ENCODE measurements at places on chromosomes 12 and 14.

- no peak for DNase-seq
These were observed 7.8 kb downstream of the NIN start for GRCh38 chr14:50823051-50823761.

DNA sequence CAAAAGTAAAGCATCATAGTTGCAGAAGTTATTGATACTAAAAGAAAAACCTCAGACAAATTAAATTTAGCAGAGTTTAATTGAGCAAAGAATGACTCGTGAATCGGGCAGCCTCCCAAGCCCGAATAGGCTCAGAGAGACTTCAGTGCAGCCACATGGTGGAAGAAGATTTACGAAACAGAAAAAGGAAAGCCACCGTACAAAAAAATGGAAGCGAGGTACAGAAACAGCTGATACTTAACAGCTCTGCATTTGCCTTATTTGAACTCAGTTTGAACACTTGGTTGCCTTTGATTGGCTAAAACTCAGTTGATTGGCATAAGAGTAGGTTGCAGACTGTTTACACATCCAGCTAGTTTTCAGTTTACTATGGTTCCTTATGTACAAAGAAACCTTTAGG, 12.9 kb downstream of the TTC9 start:
- DNase-seq = no peak

- no peak for DNase-seq
These were observed 339.0 kb downstream of the RMST start for GRCh38 chr12:97801471-97802059.

- DNase-seq = no peak
These were observed 36.7 kb upstream of the RIMBP2 start for GRCh38 chr12:130752692-130753230.

- DNase-seq = peak; percentile 89
These were observed at the start of gene RILPL2 for GRCh38 chr12:123436017-123436964. Gene RILPL2, minus strand, starts transcription at chr12:123436684. Its CDS starts 264 bp downstream, at chr12:123436420.

GRCh38 chr12:116397148-116397547, 119.7 kb upstream of the MED13L start:
- DNase-seq = no peak

- DNase-seq = peak; percentile 59
These were observed 5.6 kb downstream of the HIP1R start for GRCh38 chr12:122840580-122841513.

GRCh38 chr14:55248411-55248810, 22.8 kb upstream of the FBXO34 start:
- DNase-seq = no peak

- DNase-seq = no peak
These were observed 27.7 kb downstream of the CCDC85C start for GRCh38 chr14:99576304-99576703.

DNA sequence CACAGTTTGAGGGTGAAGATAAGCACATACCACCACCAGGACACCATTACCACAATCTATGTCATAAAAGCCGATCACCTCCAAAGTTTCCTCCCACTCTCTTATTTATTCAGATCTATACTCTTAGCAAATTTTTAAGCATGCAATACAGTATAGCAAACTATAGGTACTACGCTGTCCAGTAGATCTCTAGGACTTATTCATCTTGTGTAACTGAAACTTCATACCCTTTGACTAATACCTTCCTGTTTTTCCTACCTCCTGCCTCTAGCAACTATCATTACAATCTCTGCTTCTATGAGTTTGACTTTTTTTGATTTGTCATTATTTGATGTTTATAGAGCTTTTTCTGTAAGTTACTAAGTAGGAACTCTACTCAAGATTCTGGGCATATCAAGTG, 84.5 kb upstream of the MANSC4 start:
- no peak for DNase-seq

GRCh38 chr14:84253326-84253725, 1276.6 kb upstream of the FLRT2 start:
- DNase-seq = no peak

DNA sequence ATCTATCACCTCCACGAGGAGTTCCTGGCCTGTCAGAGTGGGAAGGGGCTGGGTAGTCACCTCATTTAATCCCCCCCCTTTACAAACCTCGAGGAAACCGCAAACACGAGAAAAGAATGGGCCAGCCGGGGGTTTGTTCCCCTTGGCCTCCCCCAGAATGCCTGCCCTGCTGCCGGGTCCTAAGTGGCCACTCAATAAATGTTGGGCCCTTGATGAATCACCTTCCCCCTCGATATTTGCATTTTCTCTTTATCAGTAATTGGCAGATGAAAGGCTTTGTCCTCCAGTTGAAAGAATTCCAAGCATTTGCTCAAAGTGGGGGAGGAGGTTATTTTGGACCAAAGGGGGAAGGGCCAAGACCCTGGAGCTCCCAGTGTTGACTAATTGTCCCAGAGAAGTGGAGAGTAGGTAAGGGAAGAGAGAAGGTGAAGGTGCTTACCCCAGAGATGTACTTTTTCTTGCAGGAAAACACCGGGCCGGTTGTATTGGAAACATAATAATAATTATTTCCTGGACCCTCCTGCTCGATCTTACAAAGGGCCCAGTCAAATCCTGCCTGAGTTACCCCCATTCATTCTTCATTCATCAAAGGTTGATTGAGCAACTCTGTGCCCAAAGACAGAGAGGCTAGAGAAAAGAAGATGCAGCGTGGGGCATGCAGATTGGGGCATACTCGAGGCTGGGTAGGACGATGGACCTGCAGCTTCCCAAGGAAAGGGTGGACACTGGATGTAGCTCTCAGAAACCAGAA, 1.9 kb upstream of the KDM2B start:
- DNase-seq = no peak

DNA sequence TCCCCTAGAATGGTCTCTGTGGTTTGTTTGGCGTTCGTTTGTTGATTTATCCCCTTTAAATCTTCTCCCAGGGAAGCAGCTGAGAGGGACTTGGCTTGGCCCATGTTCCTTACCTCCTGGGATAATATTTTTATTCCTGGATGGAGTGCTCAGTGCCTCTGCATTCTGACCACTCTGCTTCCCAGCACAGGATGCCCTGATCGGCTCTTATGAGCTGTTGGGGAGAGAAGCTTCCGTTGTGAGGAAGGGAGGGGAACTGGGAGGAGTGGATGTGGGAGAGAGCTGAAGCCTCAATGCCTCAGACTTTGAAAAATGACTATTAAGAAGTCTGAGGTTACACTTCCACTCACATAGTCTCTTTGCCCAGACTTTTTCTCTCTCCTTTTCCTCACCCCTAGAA, 114.8 kb downstream of the SMOC1 start:
- no peak for DNase-seq

GRCh38 chr14:54374117-54374884, 22.5 kb upstream of the CDKN3 start:
- DNase-seq = no peak

DNA sequence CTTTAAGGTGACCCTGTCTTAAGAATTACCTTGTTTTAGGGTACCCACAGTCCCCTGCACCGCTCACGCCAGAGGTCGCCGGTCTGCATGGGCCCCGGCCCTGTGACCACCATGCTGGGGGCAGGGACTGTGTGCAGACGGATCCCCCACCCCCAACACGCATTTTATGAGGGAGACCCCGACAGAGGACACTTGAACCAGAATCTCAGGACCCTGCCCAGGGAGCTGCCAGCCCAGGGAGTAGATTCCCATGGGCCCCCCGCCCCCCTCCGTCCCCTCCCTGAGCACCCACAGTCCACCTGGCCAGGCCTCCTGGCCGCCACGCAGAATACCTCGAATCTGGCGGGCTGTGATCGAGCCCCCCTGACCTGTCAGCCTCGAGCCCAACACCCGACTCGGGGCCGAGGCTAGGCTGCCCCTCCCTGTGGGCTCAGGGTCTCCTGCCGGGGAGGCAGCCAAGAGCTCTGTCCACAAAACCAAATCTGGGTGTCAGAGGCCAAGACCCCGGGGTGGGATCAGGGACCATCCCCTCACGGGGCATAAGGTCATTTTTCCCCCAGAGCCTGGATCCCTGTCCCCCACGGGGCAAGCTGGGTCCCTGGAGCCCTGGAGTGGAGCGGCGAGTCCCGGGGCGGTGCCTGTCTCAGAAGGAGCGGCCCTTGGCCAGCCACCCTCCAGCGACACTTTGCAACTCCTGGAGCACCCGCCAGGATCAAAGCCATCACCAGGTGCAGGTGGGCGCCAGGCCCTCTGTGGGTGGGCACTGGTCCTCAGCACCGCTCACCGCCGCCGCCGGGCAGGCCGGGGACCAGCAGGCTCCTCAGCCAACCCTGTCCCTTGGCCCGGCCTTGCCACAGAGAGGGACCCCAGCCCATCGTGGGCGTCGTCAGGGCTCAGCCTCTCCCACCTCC, 155.8 kb upstream of the PKP2 start:
- no peak for DNase-seq

GRCh38 chr12:62865937-62866336, 69.0 kb downstream of the PPM1H start:
- no peak for DNase-seq

DNA sequence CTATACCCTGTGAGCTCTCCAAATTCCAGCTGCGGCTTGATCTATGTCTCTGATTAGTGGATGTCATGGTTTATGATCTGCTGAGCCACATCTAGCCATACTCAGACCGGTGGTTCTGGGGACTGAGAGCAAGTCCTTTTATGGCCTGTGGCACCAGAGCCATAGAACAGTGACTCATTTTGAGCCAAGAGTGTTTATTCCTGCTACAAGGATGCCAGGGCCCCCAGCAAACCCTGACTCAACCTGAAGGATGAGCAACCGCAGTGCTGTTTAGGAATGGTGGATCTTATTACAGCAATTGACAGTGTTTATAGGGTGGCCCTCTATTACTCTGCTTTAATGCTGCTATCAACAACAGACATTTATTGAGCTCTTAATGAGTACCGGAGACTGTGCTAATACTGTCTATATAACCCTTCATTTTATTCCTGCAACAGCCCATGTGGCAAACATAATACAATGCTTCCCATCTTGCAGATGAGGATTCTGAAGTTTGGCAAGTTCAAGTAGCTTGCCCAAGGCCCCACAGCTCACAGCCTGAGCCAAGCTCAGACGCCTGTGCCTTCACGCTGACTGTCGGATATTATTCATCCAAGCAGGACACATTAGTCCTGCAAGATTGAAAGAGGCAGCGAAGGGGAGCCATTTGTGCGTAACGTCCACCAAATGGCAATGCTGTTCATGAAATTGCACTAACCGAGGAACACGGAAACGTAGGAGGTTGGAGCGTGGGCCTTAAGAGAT, 273.6 kb upstream of the PWP1 start:
- DNase-seq = peak; percentile 60

GRCh38 chr12:11837216-11837934, 187.9 kb downstream of the ETV6 start:
- no peak for DNase-seq

- DNase-seq = no peak
These were observed 870.8 kb downstream of the GALC start for GRCh38 chr14:87122166-87122565.

DNA sequence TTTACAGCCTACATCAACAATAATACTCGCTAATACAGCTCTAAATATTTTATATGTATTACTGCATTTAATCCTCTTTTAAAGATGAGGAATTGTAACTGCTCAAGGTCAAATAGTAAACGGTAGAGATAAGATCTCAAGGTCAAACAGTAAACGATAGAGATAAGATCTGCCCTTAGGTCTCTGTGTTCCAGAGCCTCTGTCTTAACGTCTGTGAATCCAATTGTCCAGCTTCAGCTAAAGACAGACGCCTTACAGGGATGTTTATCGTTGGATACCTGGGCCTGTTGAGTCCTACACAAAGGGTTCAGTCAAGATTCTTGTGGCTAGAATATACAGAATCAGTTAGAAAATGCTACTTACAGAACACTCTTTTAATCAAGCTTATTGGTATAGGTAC, 20.0 kb downstream of the PYGL start:
- no peak for DNase-seq

- no peak for DNase-seq
These were observed 2.6 kb upstream of the FBRSL1 start for GRCh38 chr12:132487311-132487741.

- DNase-seq = no peak
These were observed 107.2 kb downstream of the DUSP6 start for GRCh38 chr12:89245090-89245489.

GRCh38 chr12:120903412-120904196, 554 bp downstream of the SPPL3 start:
- peak; percentile 75 for DNase-seq

DNA sequence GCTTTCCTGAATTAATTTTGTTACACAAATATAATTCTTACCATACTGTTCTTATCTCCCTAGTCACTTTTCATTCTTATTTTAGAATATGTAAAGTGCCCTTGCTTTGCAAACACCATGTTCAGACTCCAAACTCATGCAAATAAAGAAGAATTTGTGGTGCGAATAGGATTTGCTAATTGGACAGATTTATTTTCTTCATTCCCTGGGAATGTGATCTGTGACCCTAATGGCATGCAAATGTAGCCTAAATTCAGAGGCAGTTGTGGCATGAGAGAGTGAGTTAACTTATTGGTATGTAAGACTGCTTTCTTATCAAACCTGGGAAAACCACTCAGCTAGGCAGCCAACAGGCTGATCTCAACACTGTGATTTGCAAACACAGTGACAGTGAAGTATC, 10.0 kb downstream of the CAPZA3 start:
- DNase-seq = peak; percentile 2

GRCh38 chr12:95151406-95151805, 65.9 kb downstream of the FGD6 start:
- DNase-seq = no peak

- DNase-seq = no peak
These were observed 6.8 kb downstream of the SCYL2 start for GRCh38 chr12:100273782-100274181.

DNA sequence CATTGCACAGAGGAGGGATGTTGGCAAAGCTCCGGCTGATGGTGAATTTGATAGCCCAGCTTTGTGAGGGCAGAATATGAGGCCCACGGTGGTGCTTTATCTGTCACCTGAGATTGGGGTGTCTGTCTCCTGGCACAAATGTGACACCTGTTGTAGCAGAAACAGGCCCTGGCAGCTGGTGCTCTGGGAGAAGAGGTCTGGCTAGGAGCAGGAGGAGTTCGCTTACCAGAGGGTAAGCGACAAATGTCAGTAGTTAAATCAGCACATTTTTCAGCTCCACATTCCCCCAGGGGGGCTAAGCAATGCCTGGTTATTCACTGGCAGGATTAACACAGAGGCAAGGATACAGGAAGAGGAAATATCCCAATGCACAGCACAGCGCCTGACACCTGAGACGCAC, 71.1 kb downstream of the B4GALNT3 start:
- DNase-seq = no peak

- no peak for DNase-seq
These were observed at the start of gene FAM181A for GRCh38 chr14:93926873-93927799. Gene FAM181A, plus strand, starts transcription at chr14:93927344. Its CDS starts 942 bp downstream, at chr14:93928286.

DNA sequence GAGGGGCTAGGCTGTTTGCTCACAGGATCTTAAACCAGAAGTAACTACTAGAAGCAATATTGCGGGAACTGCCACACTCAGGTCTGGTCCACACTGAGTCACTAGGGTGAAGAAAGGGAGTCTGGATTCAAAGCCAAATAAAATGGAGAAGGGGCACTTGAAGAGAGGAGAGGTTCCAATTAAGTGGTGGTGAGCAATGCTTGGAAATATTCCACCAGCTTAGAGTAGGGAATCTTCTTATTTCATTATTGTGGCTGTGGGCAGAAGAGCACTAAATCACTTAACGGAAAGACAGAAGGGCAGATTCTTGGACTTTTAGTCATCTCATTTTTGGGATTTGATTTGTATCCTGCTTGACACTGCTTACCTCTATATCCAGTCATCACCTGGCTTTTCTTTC, 48.6 kb upstream of the PPP1R12A start:
- peak; percentile 86 for DNase-seq
